Fibroblast of upper back skin (primary cell): ENCODE measurements at places on chromosomes 12 and 14.
A peak's percentile ranks its signal among the peaks of the same experiment; 100 is the strongest.

DNA sequence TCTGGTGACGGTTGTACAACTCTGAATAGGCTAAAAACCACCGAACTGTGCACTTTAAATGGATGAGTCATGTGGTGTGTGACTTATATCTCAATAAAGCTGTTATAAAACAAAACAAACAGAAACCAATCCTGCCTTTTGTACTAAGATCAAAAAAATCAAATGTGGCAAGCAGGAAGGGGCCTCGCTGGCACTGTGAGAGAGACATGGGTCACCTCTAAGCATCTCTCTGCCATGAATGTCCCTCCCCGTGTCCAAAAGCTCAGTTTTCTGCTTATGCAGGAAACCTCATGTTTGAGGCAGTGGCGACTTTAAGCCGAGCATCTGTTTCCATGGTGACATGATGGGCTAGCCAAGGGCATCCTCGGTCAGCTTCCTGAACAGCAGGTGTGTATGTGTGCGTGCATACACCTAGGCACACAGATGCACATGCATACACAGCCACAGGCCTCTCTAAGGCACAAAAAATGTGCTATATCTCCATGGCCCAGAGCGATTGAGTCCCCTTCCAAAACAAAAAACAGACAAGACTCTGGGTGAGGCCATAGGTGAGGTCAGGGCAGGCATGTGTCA is 44.4 kb downstream of the ARL6IP4 start:
- DNase-seq, result no peak

DNA sequence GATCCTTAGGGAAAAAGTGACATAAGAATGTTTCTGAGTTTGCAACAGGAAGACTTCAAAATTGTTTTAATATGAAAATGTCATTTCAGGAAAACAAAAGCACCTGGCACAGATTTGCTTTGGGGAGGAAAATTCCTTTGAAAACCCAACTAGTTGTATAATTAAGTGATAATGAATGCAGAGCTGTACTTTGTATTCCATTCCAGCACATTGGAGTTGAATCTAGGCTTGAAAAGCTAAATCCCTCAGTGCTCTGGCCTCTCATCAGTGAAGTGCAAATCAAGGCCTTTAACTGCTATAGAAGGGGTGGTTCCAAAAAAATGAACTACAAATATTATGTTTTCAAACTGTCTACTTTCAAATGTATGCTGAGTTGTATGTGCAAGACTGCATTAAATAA is 19.6 kb upstream of the C12orf42 start:
- DNase-seq, result no peak

DNA sequence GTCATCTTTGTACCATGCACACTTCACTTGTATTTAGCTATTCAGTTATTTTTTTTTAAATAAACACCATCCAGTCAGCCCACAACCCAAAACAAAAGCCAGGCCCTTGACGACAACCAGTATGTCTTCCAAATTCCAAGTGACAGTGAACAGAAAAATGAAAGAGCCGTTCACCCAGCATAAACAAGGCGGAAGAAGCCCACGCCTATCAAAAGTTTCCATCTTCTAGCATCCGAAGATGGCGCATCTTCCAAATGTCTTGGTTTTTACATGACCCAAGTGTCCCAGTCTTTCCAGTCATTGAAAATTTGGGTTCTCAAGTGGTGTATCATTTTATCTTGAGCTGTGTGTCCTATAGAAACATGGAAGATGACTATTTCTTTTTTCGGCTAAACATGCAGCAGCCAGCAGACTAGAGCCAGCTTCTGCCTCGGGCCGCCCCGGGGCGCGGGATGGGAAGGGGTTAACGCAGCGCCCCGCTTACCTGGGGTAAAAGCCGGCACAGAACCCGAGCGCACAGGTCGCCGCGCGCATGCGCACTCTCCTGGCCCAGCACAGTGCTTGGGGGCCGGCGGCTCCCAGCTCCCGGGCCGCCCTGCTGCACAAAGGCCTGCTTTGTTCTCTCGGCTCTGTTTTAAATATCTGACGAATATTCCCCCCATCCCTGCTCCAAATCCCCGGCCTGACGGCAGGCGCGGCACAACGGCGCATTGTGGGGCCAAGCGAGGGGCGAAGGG is 164.8 kb downstream of the ZFP36L1 start:
- no peak for DNase-seq

DNA sequence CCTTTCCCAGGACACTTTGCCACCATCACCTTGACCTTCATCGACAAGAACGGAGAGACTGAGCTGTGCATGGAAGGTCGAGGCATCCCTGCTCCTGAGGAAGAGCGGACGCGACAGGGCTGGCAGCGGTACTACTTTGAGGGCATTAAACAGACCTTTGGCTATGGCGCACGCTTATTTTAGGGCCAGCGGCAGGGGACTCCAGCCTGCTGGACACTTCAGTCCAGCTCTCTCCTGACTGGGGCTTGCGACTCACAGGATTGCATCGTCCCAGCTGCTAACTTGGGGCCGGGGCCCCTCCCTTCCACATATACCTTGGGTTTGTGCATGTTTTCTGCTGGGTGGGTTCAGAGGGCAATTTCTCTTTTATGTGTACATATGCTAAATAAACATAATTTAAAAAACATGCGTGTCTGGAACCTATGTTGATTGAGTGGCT is 11.2 kb downstream of the AHSA1 start:
- DNase-seq, result no peak

GRCh38 chr12:47772094-47772660 is 861 bp upstream of the SLC48A1 start:
- DNase-seq, result no peak

DNA sequence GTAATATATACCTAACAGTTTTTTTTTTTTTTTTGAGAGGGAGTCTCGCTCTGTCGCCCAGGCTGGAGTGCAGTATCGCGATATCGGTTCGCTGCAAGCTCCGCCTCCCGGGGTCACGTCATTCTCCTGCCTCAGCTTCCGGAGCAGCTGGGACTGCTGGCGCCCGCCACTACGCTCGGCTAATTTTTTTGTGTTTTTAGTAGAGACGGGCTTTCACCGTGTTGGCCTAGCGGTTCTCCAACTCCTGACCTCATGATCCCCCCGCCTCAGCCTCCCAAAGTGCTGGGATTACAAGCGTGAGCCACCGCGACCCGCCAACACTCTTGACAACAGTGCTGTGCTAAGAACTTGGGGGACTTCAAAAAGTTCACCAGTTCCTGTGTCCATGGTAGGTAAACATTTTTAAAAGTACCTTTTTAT is 63.5 kb downstream of the FOXG1 start:
- DNase-seq, result no peak

DNA sequence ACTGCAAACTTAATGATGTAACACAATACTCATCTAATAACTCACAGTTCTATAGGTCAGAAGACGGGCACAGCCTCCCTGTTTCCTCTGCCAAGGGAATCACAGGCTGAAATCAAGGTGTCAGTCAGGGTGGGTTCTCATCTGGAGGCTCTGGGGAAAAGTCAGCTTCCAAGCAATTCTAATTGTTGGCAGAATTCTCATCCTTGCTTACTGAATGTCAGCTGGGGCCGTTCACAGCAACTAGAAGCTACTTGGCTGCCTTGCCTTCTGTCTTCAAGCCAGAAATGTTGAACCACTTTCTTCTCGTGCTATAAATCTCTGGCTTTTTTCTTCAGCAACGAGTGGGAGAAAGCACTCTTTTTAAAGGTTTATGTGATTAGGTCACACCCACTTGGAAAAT is 80.1 kb upstream of the PDZRN4 start:
- DNase-seq, result peak; percentile 17
